ENCODE measurements at places on chromosomes 1 and 21.
A peak's percentile ranks its signal among the peaks of the same experiment; 100 is the strongest.

GRCh38 chr1:152000964-152001630 is 7.4 kb upstream of the S100A10 start:
- DNase-seq, result no peak

DNA sequence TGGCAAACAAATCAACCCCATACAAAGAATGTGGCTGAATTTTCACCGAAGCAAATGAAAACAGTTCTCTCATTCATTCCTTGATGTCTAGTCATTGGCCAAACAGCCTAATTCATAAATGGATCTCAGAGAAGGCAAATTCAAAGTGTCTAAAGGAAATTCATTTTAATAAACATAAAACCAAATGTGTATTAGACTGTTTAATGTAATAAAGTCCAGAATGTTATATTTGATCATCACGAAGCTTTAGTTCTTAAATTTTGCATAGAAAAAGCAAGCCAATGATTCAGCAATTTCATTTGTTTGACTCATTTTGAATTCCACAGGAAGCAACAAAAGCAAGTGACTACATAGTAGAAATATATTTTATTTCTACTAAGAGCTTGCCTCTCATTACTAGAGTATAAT is 379.2 kb upstream of the ADAMTS5 start:
- no peak for DNase-seq

DNA sequence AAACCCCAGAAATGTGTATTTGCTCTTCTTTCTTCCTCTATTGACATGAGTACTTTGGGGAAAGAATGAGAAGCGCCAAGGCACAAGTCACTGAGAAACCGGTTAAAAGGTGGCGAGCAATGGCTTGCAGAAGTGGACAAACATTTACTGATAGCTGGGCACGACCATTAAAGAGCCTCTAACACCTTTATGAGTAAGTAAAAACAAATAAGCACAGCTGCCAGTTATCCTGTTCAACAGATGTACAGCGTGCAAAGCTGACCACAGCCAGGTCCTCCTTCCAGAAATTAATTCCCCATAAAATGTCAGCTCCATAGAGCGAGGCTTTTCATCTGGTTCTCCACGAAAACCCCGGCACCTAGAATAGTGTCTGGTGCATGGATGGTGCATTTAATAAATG is 72.7 kb downstream of the CAPZB start:
- no peak for DNase-seq

- DNase-seq, result no peak
These were observed 68.0 kb downstream of the VAV3 start for GRCh38 chr1:107896936-107897335.

- peak; percentile 70 for DNase-seq
These were observed 17.9 kb downstream of the SLC9A1 start for GRCh38 chr1:27136998-27137542.

GRCh38 chr1:117537291-117537920 is 68.4 kb upstream of the TENT5C start:
- no peak for DNase-seq

DNA sequence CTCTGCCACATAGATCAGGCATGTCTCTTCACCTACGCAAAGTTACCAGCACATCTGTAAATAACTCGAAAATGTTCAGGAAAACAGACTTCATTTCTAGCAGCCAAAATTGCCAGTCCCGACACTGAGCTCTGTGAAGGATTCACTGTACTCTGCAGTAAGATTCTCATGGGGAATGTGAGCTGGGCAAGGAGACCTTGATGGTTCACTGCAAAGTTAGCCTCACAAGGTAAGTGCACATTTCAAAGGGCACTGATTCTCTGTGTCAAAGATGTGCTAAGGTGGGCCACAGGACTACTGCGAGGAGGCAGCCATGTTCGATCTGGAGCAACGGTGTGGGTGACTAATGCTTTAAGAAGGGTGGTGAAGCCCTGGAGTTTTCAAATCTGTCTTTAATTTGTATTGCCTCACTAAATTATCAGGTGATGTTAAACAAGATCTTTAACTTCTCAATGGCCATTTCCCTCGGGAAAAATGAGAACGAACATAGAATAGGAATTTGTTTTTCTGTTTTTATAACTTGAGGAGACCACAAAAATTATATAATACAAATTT is 25.2 kb downstream of the STPG1 start:
- no peak for DNase-seq

GRCh38 chr1:71850936-71851335 is 431.4 kb downstream of the NEGR1 start:
- DNase-seq, result no peak

- no peak for DNase-seq
These were observed 93.3 kb downstream of the IGSF21 start for GRCh38 chr1:18200918-18201317.

DNA sequence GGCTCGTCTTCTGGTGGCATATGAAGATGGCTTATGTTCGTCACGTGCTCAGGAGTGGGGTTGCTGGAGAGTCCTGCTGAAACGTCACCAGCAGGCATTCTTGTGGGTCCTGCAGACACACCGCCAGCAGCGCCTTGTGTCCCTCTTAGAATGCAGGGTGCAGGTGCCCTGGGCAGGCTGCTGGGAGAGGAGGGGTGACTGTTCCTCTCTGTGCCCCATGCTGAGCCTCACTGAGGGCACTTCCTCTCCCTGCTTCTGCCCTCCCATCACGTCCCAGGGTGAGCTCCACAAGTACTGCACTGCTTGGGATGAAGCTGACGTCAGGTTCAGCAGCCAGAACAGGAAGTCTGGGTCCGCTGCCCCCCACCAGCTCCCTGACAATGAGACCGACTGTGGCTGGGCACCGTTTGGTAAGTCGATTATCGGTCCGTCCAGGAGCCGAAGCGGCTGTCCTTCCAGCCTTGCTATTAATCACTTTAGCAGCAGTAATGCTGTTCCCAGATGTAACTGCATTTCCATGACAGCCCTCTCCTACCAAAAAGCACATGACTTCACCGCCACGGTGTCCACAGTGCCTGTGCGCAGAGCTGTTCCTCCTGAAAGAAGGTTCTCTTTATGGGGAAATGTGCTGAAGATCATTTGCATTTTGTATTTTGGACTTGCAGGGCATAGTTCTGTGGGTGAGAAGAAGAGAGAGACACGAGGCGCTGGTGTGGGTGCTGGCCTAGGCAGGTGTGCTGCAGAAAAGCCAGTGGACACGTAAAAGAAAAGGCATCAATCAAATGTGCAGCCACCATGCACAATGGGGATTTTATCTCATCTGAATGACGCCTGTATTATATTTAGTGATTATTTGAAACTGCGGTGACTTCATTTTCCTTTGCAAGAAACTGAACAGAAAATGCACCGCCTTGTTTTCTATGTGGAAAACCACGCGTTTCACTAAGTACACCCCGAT is 21.0 kb downstream of the SLC37A1 start:
- DNase-seq, result no peak

DNA sequence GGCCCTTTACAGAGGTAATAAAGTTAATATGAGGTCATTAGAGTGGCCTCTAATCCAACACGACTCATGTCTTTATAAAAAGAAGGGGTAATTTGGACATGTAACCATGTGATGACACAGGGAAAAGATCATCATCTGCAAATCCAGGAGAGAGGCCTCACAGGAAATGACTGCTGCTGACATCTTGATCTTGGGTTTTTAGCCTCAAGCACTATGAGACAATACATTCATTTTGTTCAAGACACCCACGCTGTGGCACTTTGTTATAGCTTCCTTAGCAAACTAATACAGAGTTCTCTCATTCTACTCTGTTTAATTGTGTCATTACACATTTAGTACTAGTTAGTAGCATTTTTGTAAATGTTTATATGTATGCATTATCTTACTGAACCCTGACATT is 64.0 kb upstream of the RUNX1 start:
- no peak for DNase-seq

DNA sequence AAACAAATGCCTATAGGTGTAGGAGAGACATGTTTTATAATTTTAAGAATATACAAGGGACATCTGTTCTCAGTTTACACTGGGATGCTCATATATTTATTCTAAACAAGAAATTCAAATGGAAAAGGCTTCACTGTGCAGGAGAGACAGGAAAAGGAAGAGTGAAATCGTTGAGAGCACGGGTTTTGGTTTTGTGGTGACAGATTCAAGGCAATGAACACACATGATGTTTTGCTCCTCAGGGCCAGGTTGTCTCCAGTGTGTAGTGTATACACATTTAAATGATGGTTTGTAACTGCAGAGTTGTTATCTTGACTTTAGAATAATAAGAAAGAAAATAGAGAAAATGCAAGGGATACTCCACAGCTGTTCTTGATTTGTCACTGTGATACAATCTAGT is 73.7 kb downstream of the S1PR1 start:
- no peak for DNase-seq

DNA sequence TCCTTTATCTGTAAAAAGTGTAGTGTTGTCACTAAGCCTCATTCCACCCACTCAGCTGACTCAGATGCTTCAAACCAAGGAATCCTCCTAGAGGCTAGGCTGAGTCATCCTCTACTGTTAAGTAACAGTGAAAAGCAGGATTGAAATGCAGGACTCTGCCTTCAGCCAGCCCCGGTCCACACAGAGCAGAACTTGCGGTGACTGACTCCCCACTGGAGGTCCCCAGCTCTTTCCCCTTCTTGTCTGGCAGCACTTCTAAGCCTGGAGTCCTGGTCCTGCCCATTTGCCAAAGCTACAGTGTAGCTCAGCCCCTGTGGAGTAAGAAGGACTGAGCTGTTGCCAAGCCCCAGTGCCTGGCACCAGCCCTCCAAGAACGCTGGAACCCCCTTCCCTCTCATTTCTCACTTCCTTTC is 1.7 kb downstream of the RAB7B start:
- no peak for DNase-seq

DNA sequence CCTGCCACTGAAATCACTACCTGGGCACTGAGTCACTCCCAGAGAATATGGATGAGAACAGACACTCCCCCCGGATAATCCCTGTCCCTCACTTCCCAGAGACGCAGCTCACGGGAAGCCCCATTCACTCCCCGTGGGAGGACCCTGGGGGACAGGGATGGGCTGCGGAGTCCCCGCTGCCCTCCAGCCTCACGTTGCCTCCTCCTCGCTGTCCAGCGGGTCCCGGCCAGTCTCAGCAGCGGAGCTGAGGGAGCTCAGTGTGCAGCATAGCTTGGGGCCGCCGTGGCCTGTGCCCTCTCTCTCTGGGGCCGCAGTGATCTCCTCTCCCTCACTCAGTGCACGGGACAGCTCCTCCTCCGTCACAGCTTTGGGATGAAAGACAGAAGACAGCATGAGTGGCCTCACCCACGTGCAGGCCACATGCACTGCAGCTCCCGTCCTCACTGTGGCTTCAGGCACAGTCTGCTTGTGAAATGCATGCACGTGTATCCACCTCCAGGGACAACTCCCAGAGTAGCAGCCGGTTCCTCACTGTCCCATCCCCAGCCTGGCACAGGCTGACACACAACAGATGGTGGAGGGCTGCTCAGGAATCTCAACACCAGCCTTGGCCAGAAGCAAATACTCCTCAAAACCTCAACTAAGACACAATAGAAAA is 7.4 kb downstream of the CFAP410 start:
- DNase-seq, result no peak

DNA sequence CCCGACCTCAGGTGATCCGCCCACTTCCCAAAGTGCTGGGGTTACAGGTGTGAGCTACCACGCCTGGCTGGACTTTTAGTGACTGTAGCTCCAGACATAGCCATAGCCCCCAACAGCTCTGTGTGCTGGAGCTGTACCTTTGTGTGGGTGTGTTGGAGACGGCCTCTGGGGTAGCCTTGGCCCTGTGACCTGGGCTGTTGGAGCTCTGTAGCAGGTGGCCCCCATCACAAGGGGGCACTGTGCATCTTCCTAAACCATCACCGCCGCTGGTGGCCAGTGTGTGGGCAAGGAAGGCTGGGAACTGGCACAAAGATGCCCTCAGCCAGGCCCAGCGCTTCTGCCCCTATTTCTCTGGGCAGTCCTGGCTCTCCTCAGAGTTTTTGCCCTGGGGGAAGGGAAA is 38.4 kb upstream of the FOXO6 start:
- DNase-seq, result peak; percentile 16

Measured in stimulated activated CD4-positive, alpha-beta T cell treated with anti-CD3 and anti-CD28 coated beads, Interleukin-4, amount 100 ng/mL, for 48 hours (primary cell).